ENCODE measurements at places on chromosomes 2 and 18.

- no peak for DNase-seq
Observed at GRCh38 chr2:7672685-7673071, 755.5 kb downstream of the RNF144A start.

GRCh38 chr18:74892066-74892627 lies 294.5 kb downstream of the ZNF407 start:
- no peak for DNase-seq

DNA sequence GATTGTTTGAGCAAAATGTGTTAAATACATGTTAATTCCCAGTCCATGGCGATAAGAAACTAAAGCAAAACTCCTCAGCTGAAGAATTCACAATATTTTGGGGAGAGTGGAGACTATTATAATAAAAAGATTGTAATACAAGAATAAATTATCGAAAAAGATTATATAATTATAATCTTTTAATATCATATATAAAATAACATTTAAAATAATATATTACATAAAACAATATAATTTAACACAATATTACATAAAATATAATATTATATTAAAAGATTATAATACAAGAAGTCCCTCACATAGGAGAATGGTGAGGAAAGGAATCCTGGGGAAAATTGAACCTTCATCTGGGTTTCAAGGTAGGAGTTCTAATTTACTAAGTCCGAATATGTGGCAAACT lies 33.1 kb downstream of the NETO1 start:
- no peak for DNase-seq

- no peak for DNase-seq
Observed at GRCh38 chr2:64105670-64106461, 38.4 kb downstream of the PELI1 start.

GRCh38 chr2:198324071-198324470 lies 519.7 kb downstream of the PLCL1 start:
- DNase-seq = no peak

- DNase-seq = no peak
Observed at GRCh38 chr18:13613591-13614501, 112.5 kb downstream of the FAM210A start.
